ENCODE measurements at places on chromosomes 5 and 9. TPM values are rescaled to one million over a fixed set of nuclear protein-coding genes. Genes with fewer than 3 reads are reported as not detected.
A peak's percentile ranks its signal among the peaks of the same experiment; 100 is the strongest.

IL5 gene
- total RNA-seq = not detected

SLIT3 gene
- total RNA-seq = 0.22 TPM

SPINK13 gene
- total RNA-seq = not detected

SLC25A2 gene
- 0.22 TPM for total RNA-seq

BTNL8 gene
- 0.22 TPM for total RNA-seq

FOXD4L3 gene
- not detected for total RNA-seq

PPP2R2B gene
- 22.5 TPM for total RNA-seq

DNA sequence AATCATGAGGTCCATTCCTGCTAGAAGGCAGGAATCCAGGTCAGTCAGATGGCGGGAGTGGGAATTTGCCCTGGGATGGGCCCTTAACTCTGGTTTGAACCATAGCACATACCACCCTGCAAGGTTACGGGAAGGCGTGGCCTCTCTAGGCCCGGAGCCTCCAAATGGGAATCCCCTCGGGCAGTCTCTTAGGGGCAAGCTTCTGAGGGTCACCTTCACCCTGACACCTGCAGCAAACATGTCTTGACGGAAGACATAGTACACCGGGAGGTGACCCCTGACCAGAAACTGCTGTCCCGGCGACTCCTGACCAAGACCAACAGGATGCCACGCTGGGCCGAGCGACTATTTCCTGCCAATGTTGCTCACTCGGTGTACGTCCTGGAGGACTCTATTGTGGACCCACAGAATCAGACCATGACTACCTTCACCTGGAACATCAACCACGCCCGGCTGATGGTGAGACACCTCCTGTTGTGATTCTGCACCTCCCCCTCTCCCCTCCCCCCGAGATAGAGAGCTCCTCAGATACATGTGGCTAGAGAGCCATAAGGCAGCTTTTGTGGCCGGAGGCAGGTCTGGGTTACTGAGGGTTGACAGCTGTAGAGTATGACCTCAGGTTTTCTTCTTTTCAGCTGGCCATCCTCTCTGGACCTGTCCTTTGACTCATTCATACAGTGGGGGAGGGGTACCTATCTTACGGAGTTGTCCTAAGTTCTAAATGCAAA lies 957 bp downstream of the PRELID1 start:
- no peak for DNase-seq

- DNase-seq = no peak
These were observed 20.5 kb upstream of the CSF1R start for GRCh38 chr5:150106674-150107426.

- no peak for DNase-seq
These were observed 8.2 kb upstream of the FBXW2 start for GRCh38 chr9:120801441-120801840.

- DNase-seq = peak; percentile 91
These were observed 126.6 kb downstream of the NSG2 start for GRCh38 chr5:174172152-174172551.

- DNase-seq = no peak
These were observed 46.6 kb downstream of the ARHGAP26 start for GRCh38 chr5:142816531-142817430.

DNA sequence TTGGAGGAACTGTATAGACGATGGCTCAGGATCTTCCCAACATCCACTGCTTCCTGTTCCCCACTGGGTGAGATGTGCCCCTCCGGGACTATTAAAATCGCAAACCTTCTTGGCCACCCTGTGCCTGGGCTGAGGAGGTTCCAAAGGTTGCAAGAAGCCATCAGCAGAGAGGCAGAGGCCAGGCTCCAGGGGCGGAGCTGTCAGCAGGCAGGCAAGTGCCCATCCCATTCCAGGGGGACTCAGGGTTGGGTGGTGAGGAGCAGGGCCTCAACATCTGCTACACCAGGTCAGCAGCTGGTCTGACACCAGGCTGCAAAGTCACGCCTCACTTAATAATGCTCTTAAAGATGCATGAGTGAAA lies 2.2 kb downstream of the BTNL3 start:
- DNase-seq = no peak

GRCh38 chr9:136295542-136296433 lies 8.1 kb downstream of the CCDC187 start:
- no peak for DNase-seq

GRCh38 chr5:16536818-16537217 lies 71.2 kb upstream of the ZNF622 start:
- no peak for DNase-seq

GRCh38 chr9:14766299-14766698 lies 43.8 kb upstream of the CER1 start:
- DNase-seq = no peak

DNA sequence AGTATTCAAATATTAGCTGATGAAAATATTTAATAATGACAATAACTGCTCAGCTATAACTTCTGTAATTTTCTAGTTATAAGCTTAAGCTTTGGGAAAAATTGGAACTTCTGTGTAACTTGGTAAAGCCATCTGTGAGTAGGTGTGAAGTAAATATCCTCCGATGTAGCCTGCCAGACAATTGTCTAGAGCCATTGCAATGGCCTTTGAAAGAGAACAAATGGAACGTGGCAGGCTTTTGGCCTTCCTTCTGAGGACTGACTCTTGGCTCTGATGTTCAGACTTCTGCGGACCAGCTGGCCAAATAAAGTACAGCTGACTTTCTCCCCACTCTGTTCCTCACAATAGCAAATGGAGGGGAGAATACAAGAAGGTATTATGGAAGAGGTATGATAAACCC lies 203.4 kb upstream of the NMUR2 start:
- no peak for DNase-seq

DNA sequence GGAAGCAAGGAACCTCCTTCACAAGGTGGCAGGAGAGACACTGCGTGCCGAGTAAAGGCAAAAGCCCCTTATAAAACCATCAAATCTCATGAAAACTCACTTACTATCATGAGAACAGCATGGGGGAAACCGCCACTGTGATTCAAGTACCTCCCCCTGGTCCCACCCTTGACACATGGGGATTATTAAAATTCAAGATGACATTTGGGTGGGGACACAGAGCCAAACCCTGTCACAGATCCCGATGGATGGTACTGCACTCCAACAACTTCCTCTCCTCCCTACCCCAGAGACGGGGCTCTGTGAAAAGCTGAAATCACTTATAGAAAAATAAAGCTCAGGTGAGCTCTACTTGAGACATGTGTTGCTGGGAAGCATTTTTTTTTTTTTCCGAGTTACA lies 10.3 kb upstream of the ADCY2 start:
- DNase-seq = no peak

DNA sequence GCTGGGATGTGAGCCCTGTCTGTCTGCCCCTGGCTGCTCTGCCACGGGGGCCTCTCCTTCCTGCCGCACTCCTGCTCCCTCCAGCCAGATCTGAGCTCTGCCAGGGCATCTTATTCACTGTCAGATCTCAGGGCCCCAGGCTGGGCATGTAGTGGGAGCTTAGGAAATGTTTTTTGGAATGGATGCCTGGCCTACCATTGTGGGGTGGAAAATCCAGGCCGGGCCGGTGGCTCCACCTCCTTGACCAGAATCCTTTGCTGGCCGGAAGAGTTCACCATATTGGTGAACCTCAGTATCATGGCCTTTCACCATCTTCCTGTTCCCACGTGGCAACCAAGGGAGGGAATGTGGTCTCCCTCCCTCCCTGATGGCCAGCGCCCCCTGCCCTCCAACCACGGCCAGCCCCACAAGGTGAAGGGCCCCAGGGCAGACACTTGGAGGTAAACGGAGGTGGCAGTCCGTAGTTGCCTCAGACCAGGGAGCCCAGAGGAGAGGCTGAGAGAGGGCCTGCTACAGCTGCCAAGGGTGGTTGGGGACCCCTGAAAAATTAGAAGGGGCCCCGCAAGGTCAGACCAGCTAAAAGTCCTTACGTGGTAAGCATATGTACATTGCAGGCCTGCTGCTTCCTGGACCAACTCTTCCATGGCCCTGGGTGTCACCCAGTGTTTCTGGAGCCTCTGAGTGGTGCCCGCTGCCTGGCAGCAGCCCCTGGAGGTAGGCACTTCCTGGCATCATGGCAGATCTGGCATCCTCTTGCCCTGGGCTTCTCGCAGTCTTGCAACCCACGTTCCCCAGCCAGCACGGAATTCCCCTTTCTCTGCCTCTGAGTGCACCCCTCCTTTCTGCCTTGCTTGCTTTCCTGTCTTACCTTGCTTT lies 153.3 kb downstream of the RGS3 start:
- DNase-seq = no peak

DNA sequence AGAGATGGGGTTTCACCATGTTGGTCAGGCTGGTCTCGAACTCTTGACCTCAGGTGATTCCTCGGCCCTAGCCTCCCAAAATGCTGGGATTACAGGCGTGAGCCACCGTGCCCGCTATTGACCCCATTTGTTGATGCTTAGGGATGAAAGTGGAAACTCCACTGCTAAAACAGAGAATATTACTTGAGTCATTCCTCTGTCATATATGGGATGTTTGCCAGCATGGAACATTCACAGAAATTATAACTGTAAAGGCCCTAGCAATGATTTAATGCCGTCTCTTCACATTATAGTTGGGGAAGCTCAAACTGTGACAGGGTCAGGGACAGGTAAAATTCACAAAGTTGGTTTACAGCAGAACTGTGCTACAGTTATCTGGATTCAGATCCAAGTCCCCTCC lies 94.5 kb downstream of the TMC1 start:
- no peak for DNase-seq

DNA sequence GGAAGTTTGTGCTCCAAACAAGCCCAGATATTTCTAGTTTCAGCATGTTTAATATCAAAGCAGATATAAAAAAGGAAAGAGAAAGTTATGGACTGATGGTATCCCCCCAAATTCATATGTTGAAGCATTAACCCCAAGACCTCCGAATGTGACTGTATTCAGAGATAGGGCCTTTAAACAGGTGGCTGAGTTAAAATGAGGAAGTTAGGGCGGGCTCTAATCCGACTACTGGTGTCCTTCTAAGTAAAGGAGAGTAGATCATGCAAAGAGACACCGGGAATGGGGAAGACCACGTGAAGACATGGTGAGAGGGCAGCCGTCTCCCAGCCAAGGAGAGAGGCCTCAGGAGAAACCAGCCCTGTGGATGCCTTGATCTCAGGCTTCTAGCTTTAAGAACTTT lies 324.1 kb upstream of the KIF2A start:
- DNase-seq = no peak

DNA sequence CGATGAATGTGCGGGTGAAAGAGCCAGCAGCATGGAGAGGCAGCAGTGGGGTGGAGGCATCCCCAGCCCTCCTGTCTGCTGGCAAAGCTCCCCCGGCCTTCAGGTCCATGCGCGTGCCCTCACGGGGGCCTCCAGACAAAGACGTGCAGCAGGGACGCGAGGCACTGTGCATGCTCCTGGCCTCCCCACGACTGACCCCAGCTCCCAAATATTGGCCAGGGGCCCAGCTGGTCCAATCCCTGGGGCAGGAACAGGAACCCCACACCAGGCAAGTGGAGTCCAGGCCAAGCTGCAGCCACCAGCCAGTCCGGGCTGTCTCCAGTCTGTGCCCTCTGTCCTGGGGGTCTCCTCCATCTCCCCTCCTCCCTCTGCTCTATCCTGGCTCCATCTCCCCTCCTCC lies 33.5 kb upstream of the LRRC14B start:
- no peak for DNase-seq

GRCh38 chr9:131640438-131641137 lies 95.3 kb downstream of the PRRT1B start:
- DNase-seq = no peak

GRCh38 chr9:127972236-127972871 lies 8.4 kb downstream of the EEIG1 start:
- no peak for DNase-seq

DNA sequence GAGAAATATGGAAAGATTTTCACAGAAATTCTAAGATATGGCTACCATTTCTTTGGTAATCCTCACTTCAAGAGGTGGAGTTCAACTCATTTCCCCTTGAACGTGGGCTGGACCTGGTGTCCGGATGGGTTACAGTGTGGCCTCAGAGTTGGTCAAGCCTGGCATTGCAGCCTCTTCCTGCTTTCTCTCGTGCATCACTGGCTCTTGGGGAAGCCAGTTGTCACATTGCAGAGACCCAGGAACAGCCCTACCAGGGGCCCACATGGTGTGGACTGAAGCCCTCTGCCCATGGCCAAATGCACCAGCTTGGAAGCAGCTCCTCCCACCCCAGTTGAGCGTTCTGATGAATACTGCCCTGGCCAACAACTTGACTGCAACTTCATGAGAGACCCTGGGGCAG lies 47.7 kb upstream of the FCN1 start:
- no peak for DNase-seq

- no peak for DNase-seq
These were observed 65.2 kb downstream of the ZSWIM6 start for GRCh38 chr5:61397238-61397637.

GRCh38 chr9:81981883-81982282 lies 6.7 kb upstream of the SPATA31D1 start:
- DNase-seq = no peak
